ENCODE measurements at places on chromosomes 13 and 19.

- no peak for DNase-seq
Observed at GRCh38 chr13:94829185-94829836, 117.0 kb upstream of the SOX21 start.

GRCh38 chr13:98482476-98483444 is 94.1 kb downstream of the STK24 start:
- peak; percentile 15 for DNase-seq

- no peak for DNase-seq
Observed at GRCh38 chr19:17610384-17610783, 54.9 kb downstream of the COLGALT1 start.

DNA sequence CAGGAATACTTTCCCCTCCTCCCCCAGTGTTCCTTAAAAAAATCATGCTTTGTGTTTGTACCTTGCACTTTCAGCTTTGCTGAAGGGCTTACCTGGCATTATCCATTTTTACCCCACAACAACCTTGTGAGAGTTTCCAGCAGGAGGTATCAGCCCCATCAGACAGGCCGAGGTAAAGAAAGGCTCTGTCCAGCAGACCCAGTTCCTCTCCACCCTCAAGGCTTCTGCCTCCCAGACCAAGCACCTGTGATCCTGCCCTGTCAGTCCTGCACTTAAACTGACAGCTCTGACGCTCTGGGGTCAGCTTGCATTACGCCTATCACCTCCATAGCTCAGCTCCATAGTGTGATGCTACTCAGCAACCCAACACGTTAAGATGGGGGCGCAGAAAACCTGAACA is 803.1 kb downstream of the UQCRFS1 start:
- no peak for DNase-seq

- DNase-seq: no peak
Observed at GRCh38 chr13:93963266-93964145, 516.0 kb downstream of the DCT start.

DNA sequence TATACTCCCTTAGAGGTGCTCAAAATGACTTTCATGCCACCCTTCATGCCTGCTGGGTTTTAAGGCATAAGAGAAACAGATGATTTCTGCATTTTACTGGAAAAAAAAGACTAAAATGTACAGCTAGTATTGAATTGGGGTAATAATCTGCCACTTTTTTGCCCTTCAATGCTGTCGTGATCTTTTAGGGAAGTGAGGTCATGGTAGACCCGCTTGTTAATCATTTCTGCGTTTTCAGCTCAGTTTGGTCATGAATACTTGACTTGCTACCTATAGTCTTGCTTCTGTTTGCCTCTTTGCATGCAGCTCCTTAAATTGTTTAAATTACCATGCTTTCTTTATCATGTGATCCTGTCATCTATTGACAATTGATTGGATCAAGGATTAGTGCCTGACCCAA is 90.4 kb downstream of the PCCA start:
- no peak for DNase-seq

- DNase-seq: peak; percentile 82
Observed at GRCh38 chr19:3360421-3361383, 5.7 kb upstream of the NFIC start.

DNA sequence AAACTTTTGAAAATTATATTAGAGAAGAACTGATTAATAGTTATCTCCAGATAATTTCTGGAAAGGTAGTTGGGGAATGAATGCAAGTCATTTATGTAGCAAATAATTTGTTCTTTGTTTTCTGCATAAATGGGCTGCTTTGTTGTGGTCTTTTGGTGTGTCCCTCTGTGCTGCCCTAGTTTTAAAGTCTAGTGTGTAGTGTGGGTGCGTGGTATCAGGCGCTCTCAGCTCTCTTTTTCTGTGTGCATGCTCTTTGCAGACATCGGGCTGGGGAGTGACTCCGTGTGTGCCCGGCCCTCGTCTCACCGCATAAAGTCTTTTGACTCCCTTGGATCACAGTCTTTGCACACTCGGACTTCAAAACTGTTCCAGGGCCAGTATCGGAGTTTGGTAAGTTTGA is 94.5 kb downstream of the ARHGEF7 start:
- peak; percentile 47 for DNase-seq

DNA sequence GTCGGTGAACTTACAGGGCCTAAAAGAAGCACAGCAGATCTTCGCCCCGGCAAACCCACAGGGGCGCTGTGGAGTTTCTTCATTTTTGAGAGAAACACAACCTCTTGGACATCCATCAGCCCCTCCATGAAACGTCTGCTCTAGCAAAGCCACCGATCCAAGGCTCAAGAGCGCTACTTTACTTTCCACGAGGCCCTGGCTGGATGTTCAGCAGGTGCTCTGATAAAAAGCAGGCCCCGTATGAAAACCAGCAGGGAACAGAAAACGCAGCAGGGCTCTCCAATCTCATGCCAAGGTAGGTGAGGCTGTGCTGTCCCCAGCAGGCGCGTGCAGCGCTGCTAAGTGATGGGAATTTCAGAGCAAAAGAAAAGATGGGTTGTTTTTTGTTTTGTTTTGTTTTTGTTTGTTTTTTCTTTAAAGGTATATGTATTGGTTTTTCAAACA is 86.7 kb downstream of the IRS2 start:
- no peak for DNase-seq

GRCh38 chr13:72570019-72570418 is 157.4 kb downstream of the MZT1 start:
- no peak for DNase-seq

GRCh38 chr13:35817642-35818607 is 313.3 kb downstream of the DCLK1 start:
- DNase-seq: no peak

DNA sequence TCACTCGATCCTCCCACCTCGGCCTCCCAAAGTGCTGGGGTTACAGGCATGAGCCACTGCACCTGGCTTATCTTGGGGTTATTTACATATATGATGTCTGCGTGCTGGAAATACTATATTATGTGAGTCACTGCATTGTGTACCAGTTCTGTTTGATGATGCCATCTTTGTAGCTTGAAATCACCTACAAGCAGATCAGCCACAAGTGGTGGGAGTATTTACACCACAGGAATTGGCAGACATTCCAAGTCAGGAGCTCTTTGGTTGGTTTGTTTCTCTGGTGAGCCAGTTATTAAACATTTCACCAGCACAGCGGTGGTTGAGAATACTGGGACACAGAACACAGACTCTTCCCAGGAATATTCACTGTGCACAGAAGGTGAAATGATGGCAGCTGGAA is 4.5 kb upstream of the TIMM44 start:
- no peak for DNase-seq

- no peak for DNase-seq
Observed at GRCh38 chr13:24287748-24288287, 21.6 kb upstream of the C1QTNF9 start.

- no peak for DNase-seq
Observed at GRCh38 chr13:35860661-35861060, 270.5 kb downstream of the DCLK1 start.

DNA sequence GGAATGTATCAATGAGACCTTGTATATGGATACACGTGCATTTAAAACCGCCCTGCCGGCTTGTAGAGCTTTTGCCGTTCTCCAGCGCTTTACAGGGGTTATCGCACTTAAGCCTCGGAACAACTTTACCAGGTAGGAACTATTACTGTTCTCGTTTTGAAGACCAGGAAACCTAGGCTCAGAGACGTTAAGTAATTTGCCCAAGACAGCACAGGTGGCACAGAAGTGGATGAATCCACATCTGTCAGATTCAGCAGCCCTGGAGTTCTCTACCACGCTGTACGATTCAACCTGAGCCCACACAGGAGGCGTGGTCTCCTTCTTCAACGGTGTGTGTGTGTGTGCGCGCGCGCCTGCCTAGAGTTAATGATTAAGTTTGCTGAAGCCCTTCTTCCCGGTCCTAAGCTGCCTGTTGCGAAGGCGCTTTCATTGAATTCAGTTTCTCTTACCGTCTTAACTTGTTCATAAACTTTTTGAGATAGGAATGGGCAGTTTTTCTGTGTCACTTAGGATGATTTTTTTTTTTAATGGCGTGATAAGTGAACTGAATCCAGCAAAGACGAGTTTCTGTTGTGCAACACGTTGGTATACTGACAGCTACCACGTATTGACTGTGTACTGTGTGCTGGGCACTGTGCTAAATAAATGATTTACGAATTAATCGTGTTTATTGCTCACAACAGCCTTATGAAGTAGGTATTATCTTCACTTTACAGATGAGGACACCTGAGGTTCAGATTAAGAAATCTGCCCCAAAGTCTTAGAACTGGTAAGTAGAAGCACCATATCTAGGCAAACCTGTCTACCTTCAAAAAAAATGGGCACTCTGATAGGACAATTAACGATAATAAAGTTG is 67.4 kb downstream of the KCNRG start:
- DNase-seq: no peak

- DNase-seq: no peak
Observed at GRCh38 chr19:29495091-29495490, 30.7 kb upstream of the VSTM2B start.

GRCh38 chr19:16403151-16403977 is 68.4 kb downstream of the EPS15L1 start:
- DNase-seq: no peak

DNA sequence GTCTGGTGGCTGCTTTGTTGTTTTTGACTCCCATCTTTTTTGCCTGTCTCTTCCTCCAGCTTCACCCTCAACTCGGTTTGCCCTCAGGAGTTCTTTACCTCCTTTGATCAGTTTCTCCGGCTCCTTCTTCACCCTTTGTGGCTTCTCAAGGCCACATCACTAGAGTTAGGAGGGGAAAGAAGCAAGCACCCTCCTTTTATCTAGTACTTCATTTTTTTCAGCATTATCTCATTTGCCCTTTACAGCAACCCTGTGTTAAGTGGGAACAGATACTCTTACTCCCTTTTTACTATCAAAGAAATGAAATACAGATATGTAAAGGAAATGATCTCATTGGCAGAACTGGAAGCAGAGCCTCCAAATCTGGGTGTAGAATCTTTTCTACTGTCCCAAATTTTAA is 26.9 kb downstream of the RAP2A start:
- no peak for DNase-seq

DNA sequence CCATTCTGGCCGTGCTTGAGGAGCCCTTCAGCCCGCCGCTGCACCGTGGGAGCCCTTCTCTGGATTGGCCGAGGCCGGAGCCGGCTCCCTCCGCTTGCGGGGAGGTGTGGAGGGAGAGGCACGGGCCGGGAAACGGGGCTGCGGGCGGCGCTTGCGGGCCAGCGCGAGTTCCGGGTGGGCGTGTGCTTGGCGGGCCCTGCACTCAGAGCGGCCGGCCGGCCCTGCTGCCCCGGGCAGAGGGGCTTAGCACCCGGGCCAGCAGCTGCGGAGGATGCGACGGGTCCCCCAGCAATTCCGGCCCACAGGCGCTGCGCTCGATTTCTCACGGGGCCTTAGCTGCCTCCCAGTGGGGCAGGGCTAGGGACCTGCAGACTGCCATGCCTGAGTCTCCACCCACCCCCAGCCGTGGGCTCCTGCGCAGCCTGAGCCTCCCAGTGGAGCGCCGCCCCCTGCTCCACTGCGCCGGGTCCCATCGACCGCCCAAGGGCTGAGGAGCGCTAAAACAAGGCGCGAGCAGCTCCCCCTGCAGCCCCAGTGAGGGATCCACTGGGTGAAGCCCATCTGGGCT is 76.5 kb downstream of the PCDH20 start:
- no peak for DNase-seq

GRCh38 chr19:54133312-54133956 is 4.1 kb upstream of the CNOT3 start:
- no peak for DNase-seq

- DNase-seq: no peak
Observed at GRCh38 chr13:107977071-107977574, 238.2 kb downstream of the LIG4 start.

DNA sequence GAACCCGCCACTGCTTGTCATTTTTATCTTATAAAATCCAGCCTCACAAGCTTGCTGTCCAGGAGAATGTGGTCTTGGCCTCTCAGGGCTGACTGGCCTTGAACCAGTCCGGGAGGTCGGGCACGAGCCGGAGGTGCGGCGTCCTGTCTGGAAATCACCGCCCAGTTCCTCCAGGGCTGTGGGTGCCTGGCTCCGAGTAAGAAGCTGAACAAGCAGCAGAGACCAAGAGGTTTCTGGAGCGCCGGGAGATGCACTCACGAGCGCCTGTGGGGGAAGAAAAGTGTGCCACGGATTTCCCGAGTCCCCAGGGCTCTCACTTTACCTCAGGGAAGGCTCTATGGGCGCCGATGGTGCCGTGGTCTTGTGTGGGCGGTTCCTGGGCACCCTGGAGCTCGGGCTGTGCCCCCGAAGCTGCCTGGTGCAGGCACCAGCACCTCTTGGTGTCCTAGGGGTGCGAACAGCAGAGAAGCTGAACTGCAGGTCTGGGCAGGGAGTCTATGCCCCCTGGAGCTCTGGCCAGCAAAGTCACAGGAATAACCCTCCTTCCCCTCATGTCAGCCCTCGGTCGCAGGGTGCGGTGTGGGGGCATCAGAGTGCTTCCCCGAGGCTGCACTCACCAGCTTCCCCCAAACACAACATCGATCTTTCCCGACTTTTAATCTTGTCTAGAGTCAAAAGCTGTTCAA is 50.0 kb downstream of the GAS6 start:
- DNase-seq: no peak

- DNase-seq: no peak
Observed at GRCh38 chr13:58376775-58377174, 745.2 kb downstream of the PCDH17 start.

DNA sequence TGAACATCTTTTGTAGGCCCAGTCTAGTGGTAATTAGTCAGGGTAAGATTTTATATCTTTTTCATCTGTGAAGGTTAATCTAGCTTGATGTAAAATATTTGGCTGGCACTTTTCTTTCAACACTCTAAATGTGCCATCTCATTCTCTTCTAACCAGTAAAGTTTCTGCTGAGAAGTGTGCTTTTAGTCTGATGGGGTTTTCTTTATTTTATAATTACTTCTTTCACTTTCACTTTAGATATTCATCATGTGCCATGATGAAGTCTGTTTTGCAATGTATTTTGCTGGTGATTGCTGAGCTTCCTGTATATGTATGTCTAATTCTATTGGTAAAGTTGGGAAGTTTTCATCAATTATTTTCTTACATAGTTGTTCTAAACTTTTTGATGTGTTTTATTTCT is 31.9 kb downstream of the ZNF726 start:
- no peak for DNase-seq

DNA sequence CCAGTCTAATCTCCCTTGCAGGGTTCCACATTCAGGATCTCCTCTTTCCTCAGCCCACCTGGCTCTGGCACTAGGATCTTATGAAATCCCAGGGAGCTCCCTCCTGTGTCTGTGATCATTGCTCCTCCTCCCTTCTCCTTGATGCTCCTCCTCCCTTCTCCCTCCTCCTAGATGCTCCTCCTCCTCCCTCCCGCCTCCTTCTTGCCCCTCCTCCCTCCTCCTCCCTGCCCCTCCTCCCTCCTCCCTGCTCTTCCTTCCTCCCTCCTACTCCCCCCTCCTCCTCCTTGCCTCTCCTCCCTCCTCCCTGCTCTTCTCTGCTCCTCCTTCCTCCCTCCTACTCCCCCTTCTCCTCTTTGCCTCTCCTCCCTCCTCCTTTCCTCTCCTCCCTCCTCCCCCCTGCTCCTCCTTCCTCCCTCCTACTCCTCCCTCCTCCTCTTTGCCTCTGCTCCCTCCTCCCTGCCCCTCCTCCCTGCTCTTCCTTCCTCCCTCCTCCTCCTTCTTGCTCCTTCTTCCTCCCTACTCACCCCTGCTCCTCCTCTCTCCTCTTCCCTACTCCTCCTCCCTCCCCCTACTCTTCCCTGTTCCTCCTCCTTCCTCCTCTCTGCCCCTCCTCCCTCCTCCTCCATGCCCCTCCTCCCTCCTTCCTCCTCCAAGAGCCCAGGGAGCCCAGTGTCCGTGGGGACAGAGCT is 14.9 kb upstream of the ZBTB7A start:
- no peak for DNase-seq
